CD4-positive, alpha-beta T cell treated with Interleukin-17A for 1 hour (primary cell): ENCODE measurements at places on chromosomes 4 and X.

DNA sequence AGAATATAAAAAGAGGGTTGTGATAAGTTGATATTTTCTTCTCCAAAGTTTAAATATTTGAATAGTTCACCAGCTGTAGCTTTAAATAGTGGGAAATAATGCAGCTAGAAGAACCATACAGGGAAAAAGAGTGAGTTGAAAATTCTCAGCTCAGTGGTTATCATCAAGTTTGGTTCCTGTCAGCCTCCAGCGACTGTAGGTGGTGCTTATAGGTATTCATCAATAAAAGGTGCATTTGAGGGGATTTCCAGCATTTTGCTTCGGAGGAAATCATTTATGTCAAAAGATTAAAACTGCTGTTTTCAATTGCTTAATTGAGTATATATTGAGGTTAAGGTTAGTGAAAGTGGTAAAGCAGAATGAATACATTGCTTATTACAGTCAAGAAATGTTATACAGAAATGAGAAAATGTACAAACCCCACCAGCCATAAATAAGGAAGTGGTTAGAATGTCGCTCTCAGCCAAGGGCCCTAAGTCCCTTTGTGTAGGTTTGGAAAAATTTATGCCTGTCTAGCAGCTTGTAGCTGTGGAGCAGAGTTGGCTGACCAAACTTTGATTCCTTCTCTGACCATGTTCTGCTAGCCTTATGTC, 532.9 kb upstream of the FTHL17 start:
- DNase-seq = no peak

DNA sequence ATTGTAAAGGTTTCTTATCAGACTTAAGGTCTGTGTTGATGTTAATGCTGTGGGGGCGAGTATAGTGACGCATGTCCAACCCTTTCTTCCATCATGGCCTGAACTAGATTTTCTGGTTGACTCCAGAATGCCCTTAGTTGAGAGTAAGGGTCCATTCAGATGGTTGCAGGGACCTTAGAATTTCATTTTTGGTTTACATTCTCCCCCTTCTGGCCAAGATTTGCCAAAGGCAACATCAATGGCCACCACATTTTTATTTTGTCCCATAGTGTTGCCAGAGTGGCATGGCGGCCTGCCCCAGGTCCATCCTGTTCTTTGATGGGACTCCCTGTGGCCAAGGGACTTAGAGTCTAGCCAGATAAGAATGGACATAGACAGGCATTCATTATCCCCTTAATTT, 368.5 kb downstream of the GPM6A start:
- no peak for DNase-seq

DNA sequence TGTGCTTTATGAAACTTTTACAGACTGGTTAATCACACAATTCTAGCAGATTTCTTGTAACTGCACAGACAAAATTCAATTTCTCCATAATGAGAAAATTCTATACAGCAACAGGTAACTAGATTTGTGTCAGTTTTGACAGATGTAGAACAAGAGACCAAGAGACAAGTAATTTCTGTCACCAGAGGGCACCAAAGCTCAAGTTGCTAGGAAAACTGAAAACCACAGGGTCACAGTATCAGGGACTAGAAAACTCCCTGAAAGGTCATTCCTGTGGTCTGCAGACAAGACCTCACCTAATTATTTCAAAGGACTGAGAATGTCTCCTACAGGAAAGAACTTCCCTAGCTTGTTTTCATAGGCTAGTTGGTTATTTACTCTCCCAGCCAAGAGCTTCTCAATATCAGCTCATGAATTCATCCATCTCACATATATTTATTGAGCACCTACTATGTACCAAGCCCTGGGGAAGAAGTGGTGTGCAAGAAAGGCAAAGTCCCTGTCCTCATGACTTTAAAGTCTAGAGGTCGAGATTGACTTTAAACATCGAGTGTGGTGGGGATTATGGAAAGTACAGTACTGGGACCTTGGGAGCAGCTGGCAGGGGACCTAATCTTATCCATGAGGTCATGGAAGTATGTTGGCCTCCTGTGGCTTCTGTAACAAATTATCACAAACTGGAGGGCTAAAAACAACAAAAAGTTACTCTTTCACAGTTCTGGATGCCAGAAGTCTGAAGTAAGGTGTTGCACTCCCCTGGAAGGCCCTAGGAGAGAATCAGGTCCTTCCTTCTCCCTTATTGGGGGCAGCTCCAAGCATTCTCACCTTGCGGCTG, 47.8 kb upstream of the SETD7 start:
- peak; percentile 59 for DNase-seq

DNA sequence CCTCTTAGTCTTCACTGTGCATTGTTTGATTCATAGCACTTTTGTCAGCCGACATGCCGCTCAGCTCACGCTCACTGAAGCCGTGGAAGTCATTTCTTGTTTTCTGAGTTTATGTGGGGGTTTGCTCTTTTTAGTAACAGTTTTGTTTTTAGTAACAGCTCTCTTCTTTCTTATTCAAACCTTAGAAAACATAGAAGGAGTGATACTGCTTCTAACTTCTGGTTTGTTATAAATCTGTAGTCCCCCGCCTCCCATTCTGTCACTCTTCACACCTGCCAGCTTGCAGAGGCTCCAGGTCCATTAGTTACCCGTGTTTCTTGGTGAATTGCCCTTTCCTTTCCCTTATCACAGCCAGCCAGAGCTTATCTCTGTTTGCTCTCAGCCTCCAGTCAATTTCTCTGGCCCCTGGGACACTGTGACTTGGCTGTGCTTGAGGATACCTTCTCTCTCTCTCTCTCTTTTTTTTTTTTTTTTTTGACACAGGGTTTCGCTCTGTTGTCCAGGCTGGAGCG, 50.5 kb downstream of the GRK4 start:
- DNase-seq = no peak

GRCh38 chr4:138938366-138938690, 77.3 kb upstream of the NOCT start:
- no peak for DNase-seq
